ENCODE measurements at places on chromosomes 11 and 22. TPM values are rescaled to one million over a fixed set of nuclear protein-coding genes. Genes with fewer than 3 reads are reported as not detected.

DNA sequence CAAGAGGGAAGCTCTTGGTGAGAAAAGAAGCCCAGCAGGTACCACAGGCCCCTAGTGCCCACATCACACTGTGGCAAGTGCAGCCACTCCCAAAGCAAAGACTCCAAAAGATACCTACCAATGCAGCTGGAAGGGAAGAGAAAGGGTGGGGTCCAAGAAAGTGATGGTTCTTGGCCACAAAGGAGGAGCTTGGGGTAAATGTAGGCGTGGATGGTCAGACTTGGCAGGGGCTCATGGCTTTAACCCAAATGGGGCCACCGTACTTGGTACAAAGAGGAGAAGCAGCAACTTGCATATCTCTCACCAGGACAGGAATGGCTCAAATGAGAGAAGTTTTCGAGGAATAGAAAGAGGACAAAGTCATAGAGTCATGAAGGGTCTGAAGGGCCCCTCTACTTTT, 4.8 kb downstream of the MAP3K11 start:
- no peak for DNase-seq

DNA sequence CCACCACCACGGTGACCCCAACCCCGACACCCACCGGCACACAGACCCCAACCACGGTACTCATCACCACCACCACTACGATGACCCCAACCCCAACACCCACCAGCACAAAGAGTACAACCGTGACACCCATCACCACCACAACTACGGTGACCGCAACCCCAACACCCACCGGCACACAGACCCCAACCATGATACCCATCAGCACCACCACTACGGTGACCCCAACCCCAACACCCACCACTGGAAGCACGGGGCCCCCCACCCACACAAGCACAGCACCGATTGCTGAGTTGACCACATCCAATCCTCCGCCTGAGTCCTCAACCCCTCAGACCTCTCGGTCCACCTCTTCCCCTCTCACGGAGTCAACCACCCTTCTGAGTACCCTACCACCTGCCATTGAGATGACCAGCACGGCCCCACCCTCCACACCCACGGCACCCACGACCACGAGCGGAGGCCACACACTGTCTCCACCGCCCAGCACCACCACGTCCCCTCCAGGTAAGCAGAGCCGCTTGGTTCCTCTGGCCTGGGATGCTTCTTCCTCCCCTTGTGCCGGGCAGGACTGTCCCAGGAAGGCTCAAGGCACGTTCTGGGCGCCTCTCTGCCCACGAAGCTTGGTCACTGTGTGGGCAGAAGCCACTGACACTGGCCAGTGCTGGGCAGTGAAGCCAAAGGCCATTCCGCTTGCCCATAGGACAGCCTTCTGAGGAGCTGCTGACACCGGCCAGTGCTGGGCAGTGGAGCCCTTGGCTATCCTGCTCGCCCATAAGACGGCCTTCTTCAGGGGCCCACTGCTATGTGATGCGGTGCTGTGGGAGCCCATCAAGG, 25.1 kb downstream of the MUC2 start:
- no peak for DNase-seq

GRCh38 chr22:49548356-49549202, 279.1 kb downstream of the BRD1 start:
- DNase-seq: no peak

DNA sequence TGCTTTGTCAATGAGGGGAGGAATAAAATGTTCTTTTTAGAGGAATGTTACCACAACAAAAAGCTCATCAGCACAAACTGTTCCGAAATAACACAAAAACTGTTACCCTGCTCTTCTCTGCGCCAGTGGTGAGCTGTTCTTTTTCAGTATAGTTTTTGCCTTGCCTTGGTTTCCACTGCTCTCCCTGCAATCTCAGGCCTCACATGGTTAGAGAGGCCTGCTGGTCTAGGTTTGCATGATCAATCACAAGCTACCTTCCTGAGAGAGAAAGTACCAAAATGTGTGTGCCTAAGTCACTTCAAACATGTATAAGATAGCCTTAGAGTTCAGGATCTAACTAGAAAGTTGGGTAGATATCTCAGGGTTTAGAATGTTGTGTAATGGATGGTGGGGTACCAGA, 114.6 kb downstream of the STIM1 start:
- DNase-seq: no peak

DNA sequence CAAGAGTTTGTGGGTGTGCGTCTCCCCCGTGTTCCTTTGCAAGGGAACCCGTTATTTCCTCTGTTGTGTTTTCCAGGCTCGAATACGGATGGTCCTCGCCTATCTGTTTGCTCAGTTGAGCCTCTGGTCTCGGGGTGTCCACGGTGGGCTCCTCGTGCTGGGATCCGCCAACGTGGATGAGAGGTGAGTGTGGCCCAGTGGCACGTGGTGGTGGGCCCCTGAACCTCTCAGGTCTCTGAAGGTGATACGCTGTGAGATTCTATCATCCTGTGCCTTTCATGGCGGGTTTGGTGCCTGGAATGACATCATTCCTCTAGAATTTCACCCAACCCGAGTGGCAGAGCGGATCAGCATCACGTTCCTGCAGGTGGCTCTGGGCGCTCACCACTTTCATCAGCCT, 32.5 kb downstream of the NADSYN1 start:
- DNase-seq: no peak

- DNase-seq: no peak
Observed at GRCh38 chr22:19900707-19901436, 40.7 kb upstream of the COMT start.

GRCh38 chr11:37963440-37963839, 1365.4 kb upstream of the RAG2 start:
- DNase-seq: no peak

DNA sequence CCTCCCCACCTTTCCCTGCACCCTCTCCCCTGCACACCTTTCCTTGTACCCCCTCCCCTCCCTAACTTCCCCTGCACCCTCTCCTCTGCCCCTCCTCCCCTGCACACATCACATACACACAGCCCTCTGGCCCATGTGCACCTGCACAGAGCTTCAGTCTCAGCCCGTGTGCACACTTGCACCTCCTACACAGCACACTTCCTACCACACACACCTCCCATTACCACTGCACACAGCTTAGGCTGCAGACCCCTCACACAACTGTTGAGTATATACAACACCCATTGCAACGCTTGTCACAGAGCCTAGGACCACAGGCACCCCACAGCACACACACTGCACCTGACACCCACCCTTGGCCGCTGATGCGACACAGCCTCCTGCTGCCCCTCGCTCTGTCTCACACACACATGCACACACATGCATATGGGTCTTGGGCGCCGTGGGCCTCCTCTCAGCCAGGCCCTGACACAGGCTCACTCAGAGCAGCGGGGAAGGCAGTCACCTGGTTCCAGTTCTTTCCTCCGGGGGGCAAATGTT, 411 bp downstream of the SIGIRR start:
- no peak for DNase-seq

DNA sequence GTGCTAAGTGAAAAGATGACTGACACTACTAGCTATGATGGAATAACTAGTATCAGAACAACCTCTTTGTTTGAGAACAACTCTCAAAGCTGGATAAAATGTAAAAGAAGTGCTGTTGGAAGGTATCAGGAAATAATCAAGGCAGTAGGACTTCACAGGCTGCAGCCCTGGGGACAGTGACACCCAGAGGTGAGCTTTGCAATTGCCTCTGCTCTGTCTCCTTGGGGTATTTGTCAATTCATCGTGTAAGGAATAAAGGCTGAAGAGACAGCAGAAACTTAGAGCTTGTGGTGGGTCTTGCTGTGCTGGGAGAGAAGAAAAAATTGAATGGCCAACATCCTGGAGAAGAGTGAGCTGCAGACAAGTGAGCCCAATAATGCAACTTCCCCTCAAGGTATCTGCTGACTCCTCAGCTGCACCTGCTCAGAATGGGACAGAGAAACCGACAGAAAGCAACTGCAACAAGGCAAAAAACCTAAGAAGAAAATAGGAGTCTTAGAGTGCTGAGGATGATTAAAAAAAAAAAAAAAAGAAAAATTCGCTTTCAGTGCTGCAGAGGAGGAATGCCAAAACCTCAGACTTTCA, 141.1 kb downstream of the RCN1 start:
- DNase-seq: peak; percentile 27

- DNase-seq: no peak
Observed at GRCh38 chr22:29125844-29126243, 53.0 kb downstream of the KREMEN1 start.

GRCh38 chr11:117959438-117960149, 26.6 kb upstream of the IL10RA start:
- DNase-seq: no peak

- DNase-seq: no peak
Observed at GRCh38 chr11:116697011-116697410, 75.8 kb downstream of the BUD13 start.

DNA sequence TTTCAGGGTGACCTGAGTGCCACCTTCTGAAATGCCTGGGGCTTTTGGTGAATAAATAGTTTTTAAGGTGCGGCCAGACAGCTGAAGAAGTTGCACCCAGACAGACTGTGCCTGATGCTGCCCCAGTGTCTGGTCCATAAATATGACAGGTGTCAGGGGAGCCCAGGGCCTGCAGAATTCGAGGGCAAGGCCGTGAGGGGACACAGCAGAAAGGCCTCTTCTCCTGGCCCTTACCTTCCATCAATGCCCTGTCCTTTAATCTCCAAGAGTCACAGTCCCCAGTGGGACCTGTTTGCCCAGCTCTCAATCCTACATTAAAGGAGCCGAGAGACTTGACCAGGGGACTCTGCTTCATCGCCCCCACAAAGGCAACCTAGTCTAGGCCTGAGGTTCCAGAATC, 45.7 kb downstream of the NAT10 start:
- no peak for DNase-seq

GRCh38 chr11:2681408-2682145, 18.2 kb downstream of the KCNQ1OT1 start:
- no peak for DNase-seq

- DNase-seq: no peak
Observed at GRCh38 chr11:130187096-130187495, 27.5 kb downstream of the ST14 start.

DNA sequence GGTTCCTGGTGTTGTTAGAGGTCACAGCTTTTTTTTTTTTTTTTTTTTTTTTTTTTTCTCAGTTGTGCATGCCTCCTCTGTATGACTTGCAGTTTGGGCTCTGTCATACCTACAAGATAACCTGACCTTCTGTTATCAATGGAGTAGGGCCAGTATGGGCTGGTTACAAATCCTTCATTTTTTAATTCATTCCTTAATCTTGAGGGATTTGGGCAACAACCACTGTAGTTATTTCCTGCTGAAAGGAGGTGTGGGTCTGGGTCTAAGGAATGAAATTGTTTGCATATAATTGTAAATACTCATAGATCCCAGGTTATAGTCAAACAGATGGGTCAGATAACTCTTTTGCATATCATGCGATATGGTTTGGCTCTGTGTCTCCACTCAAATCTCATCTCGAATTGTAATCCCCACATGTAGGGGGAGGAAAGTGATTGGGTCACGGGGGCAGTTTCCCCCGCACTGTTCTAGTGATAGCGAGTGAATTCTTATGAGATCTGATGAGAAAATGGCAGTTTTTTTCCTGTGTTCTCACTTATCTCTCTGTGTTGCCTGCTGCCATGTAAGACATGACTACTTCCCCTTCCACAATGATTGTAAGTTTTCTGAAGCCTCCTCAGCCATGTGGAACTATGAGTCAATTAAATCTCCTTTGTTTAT, 14.1 kb upstream of the GLYAT start:
- no peak for DNase-seq

GRCh38 chr22:17964156-17964555, 60.2 kb downstream of the MICAL3 start:
- DNase-seq: no peak

GRCh38 chr11:116059919-116060318, 555.7 kb upstream of the CADM1 start:
- DNase-seq: no peak

- DNase-seq: no peak
Observed at GRCh38 chr11:12727563-12728211, 53.5 kb downstream of the TEAD1 start.

GRCh38 chr11:8268530-8269400, 5.1 kb upstream of the LMO1 start:
- no peak for DNase-seq

DNA sequence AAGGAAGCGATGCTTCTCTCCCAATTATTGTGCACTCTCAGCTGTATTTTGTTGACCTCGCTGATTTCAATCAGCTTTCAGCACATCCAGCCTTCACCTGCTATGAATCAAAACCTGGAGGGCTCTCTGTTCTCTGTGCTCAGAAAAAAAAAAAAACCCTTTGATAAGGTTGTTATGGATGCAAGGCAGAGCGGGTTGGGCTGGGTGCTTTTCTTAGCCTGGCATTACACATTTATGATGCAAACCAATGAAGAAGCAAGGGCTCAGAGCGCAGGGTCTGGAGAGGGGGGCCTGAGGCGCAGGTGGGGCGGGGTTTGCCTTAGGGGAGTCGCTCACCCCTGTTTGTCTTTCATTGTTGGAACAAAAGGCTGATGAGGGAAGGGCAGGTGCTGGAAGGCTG, 86.0 kb upstream of the CADM1 start:
- no peak for DNase-seq

GRCh38 chr11:66970807-66971442, 4.2 kb upstream of the C11orf86 start:
- DNase-seq: peak; percentile 99

GRCh38 chr11:74815966-74816365, 67.3 kb downstream of the RNF169 start:
- no peak for DNase-seq

DNA sequence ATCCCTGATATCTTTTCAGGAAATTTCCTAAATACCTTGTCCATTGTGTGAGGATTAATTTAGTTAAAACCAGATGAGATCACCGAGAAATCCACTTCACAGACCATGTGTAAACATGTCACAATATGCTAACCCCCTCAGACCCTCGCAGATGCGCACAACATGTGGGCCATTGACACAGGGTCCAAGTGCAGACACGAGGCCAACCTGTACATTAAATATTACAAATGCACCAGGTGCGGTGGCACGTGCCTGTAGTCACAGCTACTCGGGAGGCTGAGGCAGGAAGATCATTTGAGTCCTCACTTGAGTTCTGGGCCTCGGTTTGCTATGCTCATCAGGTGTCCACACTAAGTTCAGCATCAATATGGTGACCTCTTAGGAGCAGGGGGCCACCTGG, 9.9 kb upstream of the TMPRSS4 start:
- DNase-seq: no peak

GRCh38 chr11:102716527-102716926, 8.2 kb downstream of the MMP8 start:
- DNase-seq: no peak

- DNase-seq: no peak
Observed at GRCh38 chr22:43289531-43289963, 53.6 kb downstream of the SCUBE1 start.

- no peak for DNase-seq
Observed at GRCh38 chr11:12704049-12704448, 29.8 kb downstream of the TEAD1 start.

- DNase-seq: no peak
Observed at GRCh38 chr11:30873924-30874610, 287.9 kb upstream of the MPPED2 start.

MS4A3 gene
- not detected for total RNA-seq

PTPN5 gene
- not detected for total RNA-seq

TRIM48 gene
- not detected for total RNA-seq

CALCB gene
- total RNA-seq: not detected

OR2AG2 gene
- total RNA-seq: 0.19 TPM

DERL3 gene
- total RNA-seq: 0.23 TPM

OR4A16 gene
- total RNA-seq: not detected

ZNRF3 gene
- total RNA-seq: 6.3 TPM

OR8D1 gene
- total RNA-seq: not detected

SLC22A25 gene
- not detected for total RNA-seq

GRAP2 gene
- total RNA-seq: not detected

NRIP3 gene
- total RNA-seq: 23.4 TPM
